ENCODE measurements at places on chromosomes 13 and 19. TPM values are rescaled to one million over a fixed set of nuclear protein-coding genes. Genes with fewer than 3 reads are reported as not detected.
A peak's percentile ranks its signal among the peaks of the same experiment; 100 is the strongest.

GRCh38 chr13:35856721-35857364 is 274.3 kb downstream of the DCLK1 start:
- no peaks in the 10 kb centered on the region for H3K27me3 ChIP-seq
- H3K4me1 ChIP-seq = no peaks in the 10 kb centered on the region
- DNase-seq = no peak
- no peaks in the 10 kb centered on the region for H3K36me3 ChIP-seq

DNA sequence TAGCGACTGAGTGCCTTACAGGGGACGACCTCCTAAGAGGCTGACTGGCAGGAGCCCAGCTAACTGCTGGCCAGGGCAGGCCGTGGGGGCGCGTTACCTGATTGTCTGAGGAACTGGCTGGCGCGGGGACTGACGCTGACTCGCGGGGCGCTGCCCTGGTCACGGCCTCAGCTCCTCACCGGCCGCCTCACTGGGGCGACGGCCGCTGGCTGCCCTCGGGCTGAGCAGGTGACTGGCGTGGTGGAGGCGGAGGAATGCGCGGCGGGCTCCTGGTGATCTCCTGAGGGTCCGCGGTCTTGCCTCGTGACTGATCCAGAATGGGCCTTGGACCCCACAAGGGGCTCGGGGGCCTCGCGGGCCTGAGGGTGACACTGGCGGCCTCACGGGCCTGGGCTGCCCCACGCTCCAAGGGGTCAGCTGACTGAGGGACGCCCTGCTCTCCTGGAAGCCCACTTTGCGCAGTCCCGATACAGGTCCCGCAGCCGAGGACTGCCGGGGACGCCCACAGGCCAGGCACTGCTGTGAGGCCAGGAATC is 39.3 kb downstream of the SIGLEC7 start:
- no peaks in the 10 kb centered on the region for H3K36me3 ChIP-seq
- DNase-seq = no peak
- no peak overlapping the region for H3K27ac ChIP-seq
- peaks cover 44% of the 10 kb centered on the region for H3K27me3 ChIP-seq
- H3K4me3 ChIP-seq = no peak overlapping the region

- peaks cover 36% of the 10 kb centered on the region for H3K4me1 ChIP-seq
- peaks cover 51% of the 10 kb centered on the region for H3K36me3 ChIP-seq
- peak; percentile 71 for DNase-seq
- peak overlapping the region; percentile 84 for H3K27ac ChIP-seq
- H3K4me3 ChIP-seq = no peak overlapping the region
Measured at GRCh38 chr19:38731654-38732301, 12.5 kb downstream of the CAPN12 start.

DNA sequence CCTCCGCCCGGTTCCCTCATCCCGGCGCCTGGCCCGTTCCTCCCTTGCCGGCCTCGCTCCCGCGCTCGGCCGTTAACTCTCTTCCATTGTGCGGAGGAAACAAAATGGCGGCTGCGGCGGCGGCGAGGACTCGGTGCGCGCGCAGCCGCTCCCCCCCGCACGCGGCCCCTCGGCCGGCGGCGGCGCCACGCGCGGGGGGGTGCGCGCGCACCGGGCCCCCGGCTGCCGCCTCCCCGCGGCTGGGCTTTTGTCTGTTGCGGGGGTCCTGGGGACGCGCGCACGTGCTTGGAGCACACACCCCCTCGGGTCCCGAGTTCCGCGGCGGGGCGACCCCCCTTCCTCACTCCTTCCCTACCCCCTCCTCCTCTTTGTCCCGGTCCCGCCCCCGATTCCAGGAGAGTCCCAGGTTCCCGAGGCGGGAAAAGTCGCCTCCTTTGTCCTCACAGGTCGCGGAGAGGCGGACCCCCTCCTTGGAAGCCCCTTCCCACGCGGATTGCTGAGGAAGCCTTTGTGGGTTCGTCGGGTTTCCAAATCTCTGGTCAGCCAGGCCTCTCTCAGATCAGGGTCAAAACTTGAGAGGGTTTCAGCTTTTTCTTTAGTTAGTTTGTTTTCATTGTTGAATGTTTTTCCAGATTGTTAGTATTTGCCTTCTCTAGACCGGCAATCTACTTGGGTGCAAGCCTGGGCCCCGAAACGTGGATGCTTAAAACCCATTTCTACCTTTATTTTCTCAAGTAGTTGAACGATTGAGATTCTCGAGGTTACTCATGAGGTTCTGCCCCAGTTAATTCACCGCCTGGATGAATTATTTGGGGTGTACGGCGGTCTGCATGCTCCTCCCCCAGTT is 687 bp downstream of the ILF3 start:
- peak overlapping the region; percentile 96 for H3K27ac ChIP-seq
- H3K4me3 ChIP-seq = peak overlapping the region; percentile 99
- no peaks in the 10 kb centered on the region for H3K27me3 ChIP-seq
- H3K36me3 ChIP-seq = no peaks in the 10 kb centered on the region
- peaks cover 64% of the 10 kb centered on the region for H3K4me1 ChIP-seq

Gene PLPPR3
- 0.55 TPM for total RNA-seq

Gene RGS9BP
- total RNA-seq = 0.73 TPM

GRCh38 chr13:96993634-96994016 is 651 bp downstream of the OXGR1 start:
- peak overlapping the region; percentile 48 for H3K4me3 ChIP-seq
- H3K36me3 ChIP-seq = no peaks in the 10 kb centered on the region
- H3K27me3 ChIP-seq = peaks cover 37% of the 10 kb centered on the region
- H3K27ac ChIP-seq = no peak overlapping the region

Gene KLK6
- total RNA-seq = not detected

DNA sequence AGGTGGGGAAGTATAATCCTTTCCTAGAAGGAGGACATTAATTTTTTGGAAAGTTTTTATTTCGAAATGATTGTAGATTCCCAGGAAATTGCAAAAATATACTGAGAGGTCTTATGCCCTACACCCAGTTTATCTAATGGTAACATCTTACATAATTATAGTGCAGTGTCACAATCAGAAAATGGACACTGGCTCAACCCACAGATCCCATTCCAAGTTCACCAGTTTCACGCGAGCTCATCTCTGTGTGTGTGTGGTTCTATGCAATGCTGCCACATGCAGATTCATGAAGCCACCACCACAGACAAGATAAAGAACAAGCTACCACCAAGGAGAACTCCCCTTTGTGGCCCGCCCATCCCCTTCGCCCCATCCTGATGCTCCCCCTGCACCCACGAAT is 24.4 kb downstream of the IL17D start:
- no peak overlapping the region for H3K27ac ChIP-seq
- no peak overlapping the region for H3K4me3 ChIP-seq

- H3K36me3 ChIP-seq = no peaks in the 10 kb centered on the region
- H3K4me3 ChIP-seq = no peak overlapping the region
- H3K27ac ChIP-seq = no peak overlapping the region
- H3K27me3 ChIP-seq = no peaks in the 10 kb centered on the region
Measured at GRCh38 chr13:53781941-53782340, 753.3 kb downstream of the OLFM4 start.

Gene RPS19
- 996 TPM for total RNA-seq

DNA sequence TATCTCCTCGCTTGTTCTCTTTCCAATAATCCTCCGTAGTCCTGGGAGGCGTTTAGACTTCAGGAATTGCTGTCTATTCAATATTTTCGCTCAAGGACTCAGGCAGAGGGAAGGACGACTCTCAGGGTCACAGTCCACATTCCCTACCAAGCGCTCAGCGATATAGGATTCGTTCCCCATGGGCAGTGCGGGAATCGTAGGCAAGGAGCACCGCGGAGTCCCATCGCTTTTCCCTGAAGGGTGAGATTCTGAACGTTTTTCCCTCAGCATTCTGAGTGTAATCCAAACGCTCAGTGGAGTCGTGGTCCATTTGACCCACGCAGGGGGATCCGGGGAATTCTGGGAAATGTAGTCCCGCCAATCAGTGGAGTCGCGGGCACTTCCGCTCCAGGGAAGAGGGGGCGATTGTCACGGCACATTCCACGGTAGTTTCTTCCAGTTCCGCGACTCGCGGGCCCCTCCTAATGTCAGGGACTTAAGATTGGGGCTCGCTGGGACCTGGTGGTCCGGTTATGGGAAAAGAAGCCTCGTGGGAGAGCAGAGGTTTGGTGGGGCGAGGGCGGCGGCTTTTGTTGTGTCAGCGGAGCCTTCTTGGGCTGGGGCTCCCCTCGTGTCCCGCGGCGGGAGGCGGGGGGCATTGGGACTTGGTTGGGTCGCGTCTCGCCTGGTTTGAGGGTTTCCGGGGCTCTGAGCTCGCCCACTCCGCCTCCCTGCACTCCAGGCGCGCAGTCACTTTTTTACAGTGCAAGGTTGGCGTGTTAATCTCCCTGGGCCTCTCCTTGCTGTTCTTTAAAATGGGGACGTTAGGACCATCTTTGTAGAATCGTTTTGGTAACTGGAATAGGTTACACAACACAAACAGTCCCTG is at the start of gene ZNF234:
ZNF234 (plus strand) TSS at position 364 of the 868 bp plus-strand sequence. CDS start 3,079 bp downstream, outside the sequence.
- H3K4me3 ChIP-seq = peak within 1 kb of the TSS; percentile 87
- H3K27ac ChIP-seq = peak within 1 kb of the TSS; percentile 79
- peaks cover 25% of the 10 kb centered on the region for H3K4me1 ChIP-seq
- H3K27me3 ChIP-seq = no peaks in the 10 kb centered on the region
- DNase-seq = peak; percentile 75
- H3K36me3 ChIP-seq = peaks cover 5% of the 10 kb centered on the region

Gene FBXO27
- not detected for total RNA-seq

DNA sequence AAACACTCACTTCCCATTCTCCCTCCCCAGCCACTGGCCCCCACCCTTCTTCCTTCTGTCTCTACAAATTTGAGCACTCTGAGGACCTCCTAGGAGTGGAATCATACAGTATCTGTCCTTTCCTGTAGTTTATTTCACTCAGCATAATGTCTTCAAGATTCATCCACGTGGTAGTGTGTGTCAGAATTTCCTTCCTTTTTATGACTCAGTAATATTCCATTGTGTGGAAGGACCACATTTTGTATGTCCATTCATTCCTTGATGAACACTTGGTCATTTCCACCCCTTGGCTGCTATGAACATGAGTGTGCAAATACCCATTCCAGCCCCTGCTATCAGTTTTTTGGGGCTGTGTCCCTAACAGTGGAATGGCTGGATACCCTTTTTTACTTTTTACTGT is 9.8 kb downstream of the KLF2 start:
- peaks cover 21% of the 10 kb centered on the region for H3K4me1 ChIP-seq
- no peaks in the 10 kb centered on the region for H3K27me3 ChIP-seq
- no peaks in the 10 kb centered on the region for H3K36me3 ChIP-seq
- no peak overlapping the region for H3K27ac ChIP-seq

- DNase-seq = no peak
- H3K4me1 ChIP-seq = peaks cover 38% of the 10 kb centered on the region
- H3K36me3 ChIP-seq = no peaks in the 10 kb centered on the region
Measured at GRCh38 chr19:18790566-18791314, at the start of gene COMP. Gene COMP (minus strand): TSS chr19:18791305. CDS start chr19:18791269, 36 bp downstream.

Gene ZNF416
- total RNA-seq = not detected

Gene ZNF823
- 5.8 TPM for total RNA-seq

DNA sequence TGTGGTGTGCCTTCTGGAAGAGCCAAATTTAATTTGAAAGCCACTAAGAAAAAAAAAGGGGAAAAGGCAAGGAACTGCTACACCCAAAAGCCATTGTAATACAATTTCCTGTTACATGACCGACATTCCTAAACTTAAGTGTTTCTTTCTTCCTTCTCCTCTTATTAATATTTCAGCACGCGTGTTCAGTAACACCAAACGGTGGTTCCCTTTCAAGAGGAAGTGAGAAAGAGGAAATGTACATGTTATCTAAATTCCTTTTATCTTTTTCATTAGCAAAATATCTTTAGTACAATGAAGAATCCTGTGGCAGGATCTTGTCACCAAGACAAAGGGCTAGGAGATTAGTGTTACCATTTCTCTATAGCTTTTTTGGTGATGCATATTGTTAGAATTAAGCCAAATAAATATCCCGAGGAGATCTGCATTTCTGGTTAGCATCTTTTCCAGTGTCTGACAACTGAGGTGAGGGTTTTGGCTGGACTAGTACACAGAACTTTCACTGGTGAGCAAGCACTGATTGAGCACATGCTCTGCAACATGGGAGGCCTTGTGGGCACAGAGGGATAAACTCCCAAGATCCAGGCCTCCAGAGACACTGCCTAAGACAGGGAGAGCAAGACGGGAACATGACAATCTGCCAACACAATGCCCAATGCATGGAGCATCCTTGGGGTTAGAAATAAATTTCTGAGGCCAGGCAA is 22.1 kb downstream of the LATS2 start:
- no peaks in the 10 kb centered on the region for H3K27me3 ChIP-seq
- DNase-seq = no peak
- peaks cover 3% of the 10 kb centered on the region for H3K36me3 ChIP-seq
